ENCODE measurements at places on chromosomes 16 and 17. TPM values are rescaled to one million over a fixed set of nuclear protein-coding genes. Genes with fewer than 3 reads are reported as not detected.

SLC47A2 gene
- not detected for total RNA-seq

GJD3 gene
- total RNA-seq: 1.4 TPM

PRSS33 gene
- total RNA-seq: not detected

CACNG3 gene
- not detected for total RNA-seq

MYL4 gene
- total RNA-seq: not detected

TPSAB1 gene
- not detected for total RNA-seq

TMEM88 gene
- not detected for total RNA-seq

TEX2 gene
- total RNA-seq: 15.6 TPM

CCDC47 gene
- 85.3 TPM for total RNA-seq

CHAD gene
- 0.17 TPM for total RNA-seq

DHX58 gene
- total RNA-seq: 4.4 TPM

HES7 gene
- total RNA-seq: 0.69 TPM

KRT36 gene
- not detected for total RNA-seq

HOXB7 gene
- not detected for total RNA-seq

PRSS36 gene
- 1.3 TPM for total RNA-seq

C17orf50 gene
- not detected for total RNA-seq

GRCh38 chr17:13102477-13102876 lies 84.7 kb upstream of the ELAC2 start:
- H3K27ac ChIP-seq: no peak overlapping the region
- no peak for DNase-seq
- H3K36me3 ChIP-seq: no peaks in the 10 kb centered on the region
- H3K4me3 ChIP-seq: no peak overlapping the region

DNA sequence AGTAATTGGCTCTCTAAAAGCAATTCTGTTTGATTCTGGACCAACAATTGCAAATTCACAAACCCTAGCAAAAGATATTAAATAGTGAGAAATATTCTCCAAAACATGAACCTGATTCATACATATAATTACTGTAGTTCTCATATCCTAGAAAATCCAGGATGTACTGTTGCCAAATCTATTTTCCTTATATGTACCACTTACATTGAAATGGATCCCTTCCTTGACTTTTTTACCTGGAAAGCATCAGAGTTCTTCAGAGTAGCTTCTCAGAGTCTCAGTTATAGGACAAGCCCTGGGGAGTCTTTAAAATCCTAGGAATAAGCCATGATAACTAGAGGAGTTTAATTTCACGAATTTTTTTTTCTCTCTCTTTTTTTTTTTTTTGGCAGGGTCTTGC lies 16.7 kb downstream of the TMEM92 start:
- no peak overlapping the region for H3K4me3 ChIP-seq
- no peak overlapping the region for H3K27ac ChIP-seq
- H3K4me1 ChIP-seq: no peaks in the 10 kb centered on the region
- no peaks in the 10 kb centered on the region for H3K36me3 ChIP-seq
- no peaks in the 10 kb centered on the region for H3K27me3 ChIP-seq
- DNase-seq: no peak

- no peaks in the 10 kb centered on the region for H3K27me3 ChIP-seq
- no peak overlapping the region for H3K27ac ChIP-seq
- no peak for DNase-seq
- H3K4me1 ChIP-seq: peaks cover 26% of the 10 kb centered on the region
- H3K36me3 ChIP-seq: no peaks in the 10 kb centered on the region
- no peak overlapping the region for H3K4me3 ChIP-seq
Measured at GRCh38 chr17:78325076-78325687, 34.7 kb downstream of the SOCS3 start.

- no peak overlapping the region for H3K4me3 ChIP-seq
- no peak for DNase-seq
- H3K36me3 ChIP-seq: no peaks in the 10 kb centered on the region
- H3K4me1 ChIP-seq: no peaks in the 10 kb centered on the region
Measured at GRCh38 chr17:66627985-66628384, 206.9 kb upstream of the CACNG5 start.

DNA sequence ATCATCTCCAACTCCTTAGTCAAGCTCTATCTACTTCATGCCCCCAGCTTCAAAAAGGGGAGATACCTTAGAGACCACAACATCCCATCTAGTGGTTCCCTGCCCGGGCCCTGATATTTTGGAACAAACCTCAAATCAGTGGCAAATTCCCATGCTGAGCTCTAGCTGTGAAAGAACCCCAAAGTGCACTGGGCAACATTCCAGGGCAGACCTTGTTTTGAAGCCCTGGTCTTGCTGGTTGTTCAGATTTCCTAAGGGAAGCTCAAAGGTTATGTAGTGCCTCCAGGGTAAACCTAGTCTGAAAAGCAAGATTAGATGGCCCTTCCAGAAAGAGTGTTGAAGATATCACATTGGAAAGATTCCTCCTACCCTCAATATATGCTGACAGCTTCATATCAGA lies 16.3 kb downstream of the FAM117A start:
- H3K4me1 ChIP-seq: peaks cover 2% of the 10 kb centered on the region
- no peak for DNase-seq
- no peak overlapping the region for H3K4me3 ChIP-seq
- no peak overlapping the region for H3K27ac ChIP-seq

GRCh38 chr17:72681844-72682243 lies 410.6 kb downstream of the SLC39A11 start:
- H3K27ac ChIP-seq: no peak overlapping the region
- no peaks in the 10 kb centered on the region for H3K27me3 ChIP-seq
- no peaks in the 10 kb centered on the region for H3K36me3 ChIP-seq
- DNase-seq: no peak

- H3K27ac ChIP-seq: no peak overlapping the region
- H3K4me3 ChIP-seq: no peak overlapping the region
- no peaks in the 10 kb centered on the region for H3K27me3 ChIP-seq
- peaks cover 50% of the 10 kb centered on the region for H3K4me1 ChIP-seq
- DNase-seq: no peak
- no peaks in the 10 kb centered on the region for H3K36me3 ChIP-seq
Measured at GRCh38 chr17:77473615-77474226, 333.0 kb downstream of the SEC14L1 start.

DNA sequence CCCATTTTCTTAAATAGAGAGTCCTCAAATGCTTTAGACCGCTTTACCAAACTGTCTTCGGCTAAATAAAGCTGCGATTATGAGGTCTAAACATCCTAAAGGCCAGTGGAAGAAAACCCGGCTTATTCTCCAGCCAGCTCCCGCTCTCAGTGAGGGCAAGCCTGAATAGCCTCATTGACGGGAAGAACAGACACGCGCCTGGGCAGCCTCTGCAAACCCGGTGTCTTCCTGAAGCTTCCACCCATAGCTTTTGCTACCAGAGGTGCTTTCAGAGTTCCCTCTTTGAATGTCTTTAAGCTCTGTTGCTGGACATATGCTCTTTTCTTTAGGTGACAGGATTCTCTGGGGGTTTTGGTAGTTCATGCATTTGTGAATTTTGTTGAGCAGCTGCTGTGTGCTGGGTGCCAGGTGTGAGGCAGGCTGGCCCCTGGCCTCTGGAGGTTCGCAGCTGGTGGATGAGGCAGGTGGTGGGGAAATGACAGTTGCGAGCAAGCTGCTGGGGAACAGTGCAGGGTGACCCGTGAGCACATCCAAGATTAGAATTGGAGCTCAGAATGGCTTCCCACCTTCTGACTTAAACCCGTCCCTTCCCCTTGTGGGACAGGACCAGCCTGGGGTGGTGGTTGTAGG lies 44.7 kb downstream of the CRISPLD2 start:
- H3K27me3 ChIP-seq: no peaks in the 10 kb centered on the region
- no peak for DNase-seq
- no peaks in the 10 kb centered on the region for H3K4me1 ChIP-seq
- H3K27ac ChIP-seq: no peak overlapping the region

- DNase-seq: no peak
- peaks cover 28% of the 10 kb centered on the region for H3K27me3 ChIP-seq
- H3K4me1 ChIP-seq: peaks cover 24% of the 10 kb centered on the region
- H3K27ac ChIP-seq: no peak overlapping the region
Measured at GRCh38 chr16:85461022-85461813, 151.9 kb upstream of the GSE1 start.

DNA sequence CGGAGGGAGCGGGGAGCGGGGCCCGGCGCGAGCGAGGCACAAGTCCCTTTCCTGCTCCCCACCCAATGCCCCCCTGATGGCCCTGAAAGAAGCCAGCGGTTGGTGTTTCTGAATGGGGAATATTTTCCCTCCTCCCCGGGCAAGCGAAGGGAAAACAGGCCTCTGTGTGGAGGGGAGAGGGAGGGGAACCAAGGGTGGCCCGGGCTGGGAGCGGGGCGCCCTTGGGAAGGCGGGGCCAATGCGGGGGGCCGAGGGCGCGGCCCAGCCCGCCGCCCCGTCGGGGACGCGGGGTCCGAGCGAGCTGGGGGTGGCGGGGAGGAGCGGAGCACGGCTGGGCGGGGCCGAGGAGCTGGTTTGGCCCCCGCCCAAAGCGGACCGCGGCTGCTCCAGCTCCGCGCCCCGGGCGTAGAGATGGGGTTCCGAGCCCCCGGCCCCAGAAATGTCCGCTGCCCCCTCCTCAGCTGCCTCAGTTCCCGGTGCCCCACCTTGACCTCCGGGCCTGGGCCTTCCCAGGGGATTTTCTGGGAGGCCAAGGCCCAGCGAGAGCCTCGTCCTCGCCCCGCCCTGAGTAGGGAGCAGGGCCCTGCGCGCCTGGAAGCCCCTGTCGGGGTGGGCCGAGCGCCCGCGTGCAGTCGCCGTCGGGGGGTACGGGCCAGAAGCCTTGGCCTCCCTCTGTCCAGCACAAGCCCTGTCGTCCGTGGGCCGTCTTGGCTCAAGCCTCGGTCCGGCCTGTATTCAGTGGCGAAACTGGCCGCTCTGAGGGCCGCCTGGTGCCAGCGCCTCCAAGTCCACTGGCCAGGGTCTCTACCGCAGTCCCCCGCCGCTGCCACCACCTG lies 3.9 kb upstream of the HEXIM1 start:
- no peak overlapping the region for H3K27ac ChIP-seq
- no peaks in the 10 kb centered on the region for H3K27me3 ChIP-seq
- H3K36me3 ChIP-seq: no peaks in the 10 kb centered on the region
- peaks cover 23% of the 10 kb centered on the region for H3K4me1 ChIP-seq
- H3K4me3 ChIP-seq: peak overlapping the region; percentile 34
- DNase-seq: peak; percentile 83

GRCh38 chr16:17367036-17367435 lies 103.7 kb downstream of the XYLT1 start:
- no peak for DNase-seq
- H3K27ac ChIP-seq: no peak overlapping the region
- H3K36me3 ChIP-seq: no peaks in the 10 kb centered on the region
- no peak overlapping the region for H3K4me3 ChIP-seq
- H3K4me1 ChIP-seq: peaks cover 24% of the 10 kb centered on the region

DNA sequence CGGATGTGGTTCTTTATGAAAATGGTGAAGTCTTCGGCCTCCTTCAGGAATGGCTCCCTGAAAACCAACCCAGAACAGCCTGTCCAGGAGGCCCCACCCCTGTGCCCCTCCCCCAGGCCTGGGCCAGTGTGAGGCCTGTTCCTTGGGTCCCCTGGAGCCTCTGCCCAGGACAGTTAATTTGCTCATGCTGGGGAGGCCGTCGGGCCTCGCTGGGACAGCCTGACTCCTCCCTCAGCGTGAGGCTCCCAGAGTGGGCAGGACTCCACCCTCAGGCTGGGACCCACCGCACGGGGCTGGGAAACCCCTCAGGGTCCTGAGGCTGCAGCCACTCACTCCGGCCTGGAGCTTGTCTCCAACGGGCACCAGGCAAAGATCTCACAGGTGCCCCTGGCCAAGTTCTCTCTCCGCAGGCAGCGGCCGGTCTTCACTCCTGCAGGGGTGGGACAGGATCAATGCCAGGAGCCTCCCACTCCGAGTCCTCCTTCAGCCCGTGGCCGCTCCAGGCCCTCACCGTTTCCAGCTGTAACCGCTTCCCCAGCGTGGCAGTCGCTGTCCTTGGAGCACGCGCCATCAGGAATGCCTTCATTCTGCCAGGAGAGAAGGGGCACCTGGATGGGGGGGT lies 5.8 kb downstream of the P2RX5 start:
- H3K36me3 ChIP-seq: no peaks in the 10 kb centered on the region
- H3K4me3 ChIP-seq: no peak overlapping the region
- peaks cover 7% of the 10 kb centered on the region for H3K27me3 ChIP-seq

DNA sequence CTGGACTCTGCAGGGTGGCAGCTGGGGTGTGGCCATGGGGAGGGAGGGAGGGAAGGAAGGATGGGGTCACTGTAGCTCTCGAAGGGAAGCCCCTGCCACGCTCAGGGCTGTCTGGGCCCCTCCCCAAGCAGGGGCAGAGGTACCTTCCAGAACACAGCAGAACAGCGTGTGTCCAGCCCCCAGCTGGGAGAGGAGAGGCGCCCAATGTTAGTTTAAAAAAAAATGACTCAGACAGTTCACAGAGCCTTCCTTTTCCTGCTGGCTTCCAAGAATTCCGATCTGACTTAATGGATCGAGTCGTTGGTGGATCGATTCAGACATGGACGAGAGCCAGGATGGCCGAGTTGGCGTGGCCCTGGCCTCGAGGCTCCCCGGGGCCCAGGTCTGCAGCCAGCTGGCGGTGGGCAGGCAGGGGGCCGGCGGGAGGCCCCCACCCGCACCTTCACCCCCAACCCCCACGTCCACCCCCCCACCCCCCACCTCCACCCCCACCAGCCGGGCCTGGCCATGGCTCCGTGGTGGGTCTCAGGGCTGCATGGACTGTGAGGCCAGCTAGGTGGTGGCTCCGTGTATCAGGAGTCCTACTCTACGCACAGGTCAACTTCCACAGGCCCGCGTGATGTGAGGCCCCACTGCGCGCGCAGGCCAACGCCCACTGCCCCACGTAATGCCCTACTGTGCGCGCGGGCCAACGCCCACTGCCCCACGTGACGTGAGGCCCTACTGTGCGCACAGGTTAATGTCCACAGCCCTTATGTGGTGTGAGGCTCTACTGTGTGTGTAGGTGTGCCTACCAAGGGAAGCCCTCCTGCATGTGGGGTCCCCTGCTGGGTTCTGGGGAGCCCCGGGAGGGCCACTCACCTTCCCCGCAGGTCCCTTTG lies 21.8 kb downstream of the CACNA1H start:
- no peaks in the 10 kb centered on the region for H3K27me3 ChIP-seq
- H3K36me3 ChIP-seq: no peaks in the 10 kb centered on the region
- DNase-seq: no peak
- no peak overlapping the region for H3K4me3 ChIP-seq

DNA sequence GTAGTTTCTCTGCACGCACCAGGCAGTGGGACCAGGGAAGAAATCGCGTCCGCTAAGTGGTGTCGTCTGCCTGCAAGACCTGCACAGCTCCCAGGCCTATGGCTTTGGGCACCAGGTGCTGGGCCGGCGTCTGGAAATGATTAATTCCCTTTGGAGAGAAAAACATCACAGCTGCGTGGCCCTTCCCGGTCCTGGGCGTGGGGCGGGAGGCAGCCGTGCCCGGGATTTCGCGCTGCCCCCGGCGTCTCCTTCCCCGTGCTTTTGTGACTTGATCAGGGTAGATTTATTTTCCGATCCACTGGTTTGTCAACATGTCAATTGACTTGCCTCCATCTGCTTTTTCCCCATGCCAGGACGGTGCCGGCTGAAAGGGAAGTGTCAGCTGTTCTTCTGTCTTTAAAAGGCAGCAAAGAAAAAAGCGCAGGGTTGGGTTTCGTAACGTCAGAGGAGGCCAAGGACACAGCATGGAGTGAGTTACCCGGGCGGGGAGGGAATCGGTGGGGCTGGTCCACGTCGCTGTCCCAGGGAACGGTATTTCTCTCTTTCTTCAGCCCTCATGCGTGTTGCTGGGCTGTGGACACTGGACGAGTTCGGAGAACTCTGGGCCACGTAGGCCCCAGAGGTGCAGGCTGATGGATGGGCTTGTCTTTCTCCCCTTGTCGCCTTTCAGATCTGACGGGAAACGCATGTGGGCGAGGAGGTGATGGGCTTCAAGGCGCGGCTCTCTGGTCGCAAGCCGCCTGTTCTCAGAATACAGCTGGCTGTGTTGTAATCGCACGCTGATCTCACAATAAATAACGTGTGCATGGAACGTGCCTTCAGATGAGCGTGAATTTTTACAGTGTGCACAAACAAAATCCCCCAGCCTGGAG lies 188.1 kb upstream of the ZNF469 start:
- H3K4me1 ChIP-seq: no peaks in the 10 kb centered on the region
- no peak overlapping the region for H3K27ac ChIP-seq
- H3K4me3 ChIP-seq: no peak overlapping the region

Measured in H1 (cell line).